T-helper 9 cell (primary cell): ENCODE measurements at places on chromosomes 6 and 20.

GRCh38 chr6:156910938-156911337, 133.8 kb downstream of the ARID1B start:
- DNase-seq, result no peak

DNA sequence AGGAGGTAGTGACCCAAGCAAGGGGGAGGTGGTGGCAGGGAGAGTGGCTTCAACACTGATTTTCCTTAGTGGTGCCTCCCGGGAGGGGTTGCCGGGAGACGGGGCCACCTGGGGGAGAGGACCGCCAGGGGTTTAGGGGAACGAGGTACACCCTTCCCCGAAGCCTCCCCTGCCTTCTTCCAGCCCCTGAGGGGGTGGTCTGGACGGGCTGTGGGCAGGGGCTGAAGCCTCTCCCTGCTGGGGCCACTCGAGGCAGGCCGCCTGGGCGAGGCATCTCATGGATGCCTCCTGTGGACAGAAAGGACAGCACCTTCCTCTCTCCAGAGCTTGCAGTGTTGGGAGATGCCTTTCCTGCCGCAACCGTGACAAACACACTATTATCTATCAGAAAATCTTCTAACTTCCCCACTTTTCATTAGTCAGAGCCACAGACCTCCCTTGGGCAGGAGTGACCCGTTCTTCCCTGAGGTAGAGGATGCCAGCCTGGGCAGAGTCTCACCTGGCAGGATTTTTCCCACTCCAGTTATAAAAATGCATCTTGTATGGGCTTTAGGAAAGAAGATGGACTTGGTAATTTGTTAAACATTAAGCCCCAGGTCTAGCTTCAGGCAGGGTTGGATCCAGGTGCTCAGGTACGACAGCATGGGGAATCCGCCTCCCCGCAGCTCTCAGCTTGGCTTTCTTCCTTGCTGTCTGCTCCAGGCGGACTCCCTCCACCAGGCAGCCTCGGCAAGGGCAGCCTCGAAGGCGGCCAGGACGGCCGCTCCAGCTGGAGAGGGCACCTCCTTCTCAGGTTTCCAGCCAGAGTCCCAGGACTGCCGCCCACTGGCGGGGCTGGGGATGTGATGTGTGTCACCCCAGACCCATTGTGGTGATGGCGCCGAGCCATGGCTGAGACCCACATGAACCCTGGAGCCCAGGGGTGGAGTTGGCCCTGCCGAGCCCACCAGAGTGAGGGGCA, 11.0 kb downstream of the HRH3 start:
- no peak for DNase-seq

GRCh38 chr6:81763968-81764367, 11.5 kb upstream of the TENT5A start:
- no peak for DNase-seq

GRCh38 chr6:46190889-46191288, 20.1 kb upstream of the ENPP5 start:
- no peak for DNase-seq
